ENCODE measurements at places on chromosomes 11 and 22.
A peak's percentile ranks its signal among the peaks of the same experiment; 100 is the strongest.

DNA sequence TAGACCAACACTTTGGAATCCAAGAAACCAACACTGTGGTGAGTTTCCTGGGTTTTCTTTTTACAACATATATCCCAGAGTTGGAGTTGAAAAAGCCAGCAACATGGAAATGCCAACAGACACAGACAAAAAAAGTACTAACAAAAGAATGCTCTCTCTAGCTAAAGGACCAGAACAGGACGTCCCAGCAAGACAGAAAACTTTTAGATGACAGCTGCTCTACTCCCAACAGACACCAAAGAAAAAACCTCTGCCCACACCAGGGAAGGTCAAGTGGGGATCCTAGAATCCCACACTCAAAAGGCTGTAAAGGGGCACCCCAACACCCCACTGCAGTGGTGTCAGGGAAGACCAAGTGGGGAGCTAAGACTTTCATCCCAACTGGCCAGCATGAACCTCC is 23.3 kb downstream of the RRAS2 start:
- no peak for DNase-seq

DNA sequence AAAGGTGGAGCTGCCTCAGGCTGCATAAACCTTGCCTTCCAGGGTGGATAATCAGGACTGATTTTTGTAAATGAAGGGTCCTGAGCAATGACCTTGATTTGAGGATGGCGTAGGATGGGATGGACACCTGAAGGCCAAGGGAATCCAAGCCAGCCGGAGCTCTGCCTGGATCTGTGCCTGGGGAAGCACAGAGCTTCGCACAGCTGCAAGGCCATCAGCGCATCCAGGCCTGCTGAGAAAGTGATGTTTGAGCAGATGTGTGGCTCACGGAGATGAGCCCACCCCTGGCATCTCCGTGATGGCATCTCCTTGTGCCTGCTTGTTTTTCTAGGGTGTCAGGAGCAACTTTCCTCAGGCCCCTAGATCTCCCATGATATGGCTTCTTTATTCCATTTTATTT is 23.3 kb downstream of the FAM83F start:
- DNase-seq: no peak

- DNase-seq: no peak
Observed at GRCh38 chr22:33426451-33426850, 368.3 kb upstream of the SYN3 start.

DNA sequence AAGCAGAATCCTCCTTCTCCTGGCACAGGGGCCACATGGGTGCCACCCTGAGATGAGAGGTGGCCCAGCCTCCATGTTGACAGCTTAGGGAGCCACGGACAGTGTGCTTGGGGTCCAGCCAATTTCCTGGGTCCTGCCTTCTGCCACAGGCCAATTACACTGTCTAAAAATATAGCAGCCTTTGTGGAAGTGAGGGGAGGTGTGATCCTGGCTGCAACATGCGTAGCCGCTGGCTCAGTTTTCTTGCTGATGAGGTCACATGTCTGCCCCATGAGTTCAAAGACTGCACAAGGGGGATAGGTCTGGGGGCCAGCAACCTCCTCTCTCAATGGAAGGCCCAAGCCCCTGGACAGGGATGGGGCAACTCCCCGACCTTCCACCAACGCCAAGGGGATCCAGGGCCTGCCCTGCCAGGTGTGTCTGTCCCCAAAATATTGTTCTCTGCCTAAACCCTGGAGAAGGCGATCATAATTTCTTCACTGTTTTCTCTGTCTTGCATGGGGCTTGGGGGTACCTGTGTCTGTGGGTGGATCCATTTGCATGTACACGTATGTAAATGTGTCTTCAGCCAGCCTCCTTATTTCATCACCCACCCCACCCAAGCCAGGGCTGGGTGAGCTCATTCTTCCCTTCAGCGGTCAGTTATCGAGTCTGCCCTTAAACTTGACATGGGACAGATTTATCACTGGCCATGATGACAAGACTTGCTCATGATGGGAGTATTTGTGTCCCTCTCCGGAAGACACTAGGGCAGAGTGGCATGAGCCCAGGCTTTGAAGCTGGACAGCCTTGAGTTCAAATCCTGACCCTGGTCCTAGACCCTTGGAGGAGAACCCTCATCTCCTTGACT is 59.4 kb downstream of the OTOG start:
- no peak for DNase-seq

DNA sequence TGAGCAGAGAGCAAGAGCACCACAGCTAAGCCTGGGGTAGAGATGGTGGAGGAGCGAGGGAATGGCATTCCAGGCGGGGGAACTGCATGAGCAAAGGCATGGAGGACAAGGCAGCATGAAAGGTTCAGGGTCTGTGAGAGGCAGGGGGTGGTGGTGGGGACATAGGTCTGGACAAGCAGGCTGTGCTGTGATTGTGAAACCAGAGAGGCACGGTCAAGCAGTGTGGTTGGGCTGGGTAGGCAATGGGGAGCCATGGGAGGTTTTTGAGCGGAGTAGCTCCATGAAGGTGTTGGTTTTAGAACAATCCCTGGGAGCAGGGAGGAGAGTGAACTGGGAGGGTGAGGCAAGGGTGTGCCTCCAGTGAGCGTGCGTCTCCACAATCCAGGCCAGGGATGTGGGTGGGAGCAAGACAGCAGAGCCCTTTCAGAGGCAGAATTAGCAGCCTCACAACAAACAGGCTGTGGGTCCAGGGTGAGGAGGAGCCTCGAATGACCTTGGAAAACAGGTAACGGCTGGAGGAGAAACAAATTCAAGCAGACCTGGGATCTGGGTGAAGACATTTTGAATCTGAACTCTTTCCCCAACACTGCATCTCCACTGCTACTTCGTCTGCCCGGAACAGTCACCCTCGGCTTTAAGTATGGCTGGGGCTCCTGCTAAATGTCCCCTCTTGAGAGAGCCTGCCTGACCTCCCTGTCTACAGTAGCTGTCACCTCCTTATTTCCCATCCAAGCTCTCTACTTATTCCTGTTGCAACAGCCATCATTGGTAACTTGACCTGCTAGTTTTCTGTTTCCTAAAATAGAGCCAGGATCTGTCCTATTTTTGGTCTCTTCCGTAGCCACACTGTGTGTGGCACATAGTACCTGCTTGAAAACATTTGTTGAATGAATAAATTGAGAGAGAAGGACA is 27.0 kb upstream of the TSPAN18 start:
- peak; percentile 16 for DNase-seq

Data from heart right ventricle (tissue), 16 donors.